ENCODE measurements at places on chromosomes 3 and 15. TPM values are rescaled to one million over a fixed set of nuclear protein-coding genes. Genes with fewer than 3 reads are reported as not detected.

The FEZF2 gene
- total RNA-seq = not detected

The ADAMTS7 gene
- 0.19 TPM for total RNA-seq

The GPR62 gene
- total RNA-seq = not detected

The PLA2G4E gene
- total RNA-seq = not detected

The RPSA gene
- 1,468 TPM for total RNA-seq
